ENCODE measurements at places on chromosomes 5 and 9. TPM values are rescaled to one million over a fixed set of nuclear protein-coding genes. Genes with fewer than 3 reads are reported as not detected.

TMEM8B gene
- total RNA-seq = 3.7 TPM

MUSK gene
- total RNA-seq = not detected

PCA3 gene
- total RNA-seq = not detected

DNA sequence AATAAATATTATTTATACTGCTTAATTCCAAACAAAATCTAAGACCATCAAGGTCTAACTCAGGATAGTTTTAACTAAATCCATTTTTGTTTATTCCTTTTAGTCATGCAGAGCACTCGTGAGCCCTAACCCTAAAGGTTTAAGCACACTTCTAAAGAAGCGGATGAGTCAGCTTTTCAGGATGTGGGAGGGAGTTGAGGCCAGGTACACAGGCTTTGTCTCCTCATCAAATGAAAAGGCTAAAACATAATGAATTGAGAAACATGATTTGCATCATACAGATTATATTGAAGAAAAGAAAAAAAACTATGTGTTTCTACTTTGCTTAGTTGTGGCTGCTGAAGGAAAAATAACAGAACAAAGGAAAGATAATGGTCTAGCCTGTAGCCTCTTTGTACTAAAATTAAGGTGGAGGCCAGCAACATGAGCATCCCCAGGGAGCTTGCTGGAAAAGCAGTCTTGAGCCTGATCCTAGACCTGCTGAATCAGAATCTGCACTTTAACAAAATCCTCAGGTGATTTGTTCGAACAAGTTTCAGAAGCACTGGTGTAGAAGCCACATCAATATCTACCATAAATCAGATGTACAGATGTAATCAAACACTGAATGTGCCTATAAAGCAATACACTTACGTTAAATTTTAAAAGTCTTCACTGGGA lies 21.1 kb upstream of the ISCA1 start:
- peaks cover 96% of the 10 kb centered on the region for H3K36me3 ChIP-seq
- H3K4me3 ChIP-seq = no peak overlapping the region
- no peak for DNase-seq
- H3K27ac ChIP-seq = no peak overlapping the region
- H3K27me3 ChIP-seq = no peaks in the 10 kb centered on the region

DNA sequence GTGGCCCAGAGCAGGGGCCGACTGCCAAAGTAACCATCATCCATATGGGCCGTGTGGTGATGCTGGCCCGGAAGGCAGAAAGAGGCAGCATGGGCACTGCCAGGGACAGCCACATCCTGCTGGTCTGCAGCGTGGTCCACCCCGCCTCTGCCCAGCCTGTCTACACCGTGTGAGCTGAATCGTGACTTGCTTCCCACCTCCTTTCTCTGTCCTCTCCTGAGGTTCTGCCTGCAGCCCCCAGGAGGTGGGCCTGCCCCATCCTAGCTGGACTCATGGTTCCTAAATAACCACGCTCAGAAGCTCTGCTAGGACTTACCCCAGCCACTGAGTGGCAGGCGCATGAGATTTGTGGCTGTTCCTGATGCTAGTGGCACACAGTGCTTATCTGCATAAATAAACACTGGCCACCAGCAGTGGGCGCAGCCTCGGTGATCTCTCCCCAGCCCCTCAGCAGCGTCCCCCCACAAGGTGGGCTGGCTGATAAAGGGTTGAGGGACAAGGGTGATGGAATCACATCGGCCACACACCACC lies 22.6 kb upstream of the SUSD3 start:
- no peak for DNase-seq
- H3K36me3 ChIP-seq = no peaks in the 10 kb centered on the region
- H3K27me3 ChIP-seq = peaks cover 3% of the 10 kb centered on the region
- H3K4me1 ChIP-seq = no peaks in the 10 kb centered on the region

DNA sequence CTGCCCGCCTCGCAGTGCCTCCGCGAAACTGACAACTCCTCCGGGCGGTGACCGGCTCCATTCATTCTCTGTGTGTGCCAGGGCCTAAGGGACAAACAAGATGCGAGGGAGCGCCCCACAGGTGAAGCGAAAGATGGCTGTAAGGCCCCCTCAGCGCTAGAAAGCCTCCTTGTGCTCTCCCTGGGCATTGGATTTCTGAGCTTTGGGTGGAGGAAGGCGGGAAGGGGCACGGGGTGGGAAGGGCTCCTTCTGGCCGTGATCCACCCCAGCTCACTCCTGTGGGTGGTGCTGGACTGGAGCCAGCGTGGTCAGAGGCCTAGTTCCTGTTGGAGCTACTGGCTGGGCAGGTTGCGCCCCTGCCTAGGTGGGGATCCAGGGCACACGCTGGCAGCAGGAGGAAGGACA lies 943 bp downstream of the GALNT12 start:
- H3K4me3 ChIP-seq = peak overlapping the region; percentile 78
- DNase-seq = peak; percentile 13
- peaks cover 25% of the 10 kb centered on the region for H3K4me1 ChIP-seq
- H3K27me3 ChIP-seq = no peaks in the 10 kb centered on the region

- DNase-seq = no peak
- no peaks in the 10 kb centered on the region for H3K4me1 ChIP-seq
- H3K36me3 ChIP-seq = no peaks in the 10 kb centered on the region
- no peaks in the 10 kb centered on the region for H3K27me3 ChIP-seq
- H3K27ac ChIP-seq = no peak overlapping the region
These were observed 306.4 kb upstream of the CD180 start for GRCh38 chr5:67502951-67503350.

DNA sequence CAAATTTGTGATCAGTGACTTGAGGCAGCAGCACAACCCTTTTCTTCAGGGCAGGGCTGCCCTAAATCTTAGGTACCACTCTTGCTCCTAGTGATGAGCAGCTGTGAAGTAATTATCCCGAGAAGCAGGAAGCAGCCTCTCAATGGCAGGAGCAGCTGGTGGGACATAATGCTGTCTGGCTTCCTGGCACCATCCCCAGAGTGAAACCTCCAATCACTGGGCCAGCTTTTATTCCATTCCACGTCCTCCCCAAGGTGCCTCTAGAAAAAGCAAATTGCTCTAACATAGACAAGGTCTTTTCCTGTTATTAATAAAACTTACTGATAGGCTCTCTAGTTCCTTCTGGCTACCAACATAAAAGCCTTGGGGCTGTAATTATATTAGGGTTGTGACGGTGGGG lies 154.0 kb downstream of the FRMD3 start:
- no peaks in the 10 kb centered on the region for H3K36me3 ChIP-seq
- H3K27ac ChIP-seq = no peak overlapping the region
- H3K4me1 ChIP-seq = 0 out of 2 replicates have a peak, but pooled peaks cover 4% of the 10 kb centered on the region
- DNase-seq = no peak

DNA sequence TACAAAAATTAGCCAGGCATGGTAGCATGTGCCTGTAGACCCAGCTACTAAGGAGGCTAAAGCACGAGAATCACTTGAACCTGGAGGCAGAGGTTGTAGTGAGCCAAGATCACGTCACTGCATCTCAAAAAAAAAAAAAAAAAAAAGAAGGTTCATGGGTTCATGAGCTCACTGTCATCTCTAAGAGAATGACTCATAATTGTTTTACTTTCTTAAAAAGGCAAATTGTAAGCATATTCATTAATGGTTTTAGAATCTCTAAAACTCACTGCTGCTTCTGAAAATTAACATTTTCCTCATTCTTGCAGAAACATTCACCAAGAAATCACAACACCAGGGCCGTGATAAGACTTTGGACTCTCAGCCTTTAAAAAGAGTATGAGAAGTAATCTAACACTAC lies 103.6 kb downstream of the GNA14 start:
- no peaks in the 10 kb centered on the region for H3K27me3 ChIP-seq
- H3K27ac ChIP-seq = no peak overlapping the region
- peak; percentile 15 for DNase-seq
- no peak overlapping the region for H3K4me3 ChIP-seq
- H3K4me1 ChIP-seq = 0 out of 2 replicates have a peak, but pooled peaks cover 3% of the 10 kb centered on the region

DNA sequence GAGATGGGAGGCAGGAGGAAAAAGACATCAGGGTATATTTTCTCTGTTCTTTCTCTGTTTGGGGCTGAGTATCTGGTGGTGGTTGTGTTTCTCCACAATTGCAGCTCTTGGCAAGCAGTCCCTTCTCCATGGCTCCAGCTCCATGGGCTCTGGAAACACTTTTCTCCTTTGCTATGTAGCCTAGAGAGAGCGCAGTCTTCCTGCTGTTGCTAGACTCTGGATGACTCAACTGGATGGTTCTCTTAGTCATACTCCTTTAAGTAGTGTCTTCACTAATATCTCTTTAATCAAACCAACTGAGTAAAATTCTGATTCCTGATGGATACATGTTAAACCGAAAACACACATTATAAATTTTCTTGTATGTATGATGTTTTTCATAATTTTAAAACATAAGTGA lies 3.3 kb upstream of the PLGRKT start:
- H3K4me1 ChIP-seq = peaks cover 14% of the 10 kb centered on the region
- peak; percentile 87 for DNase-seq
- H3K27ac ChIP-seq = no peak overlapping the region
- H3K4me3 ChIP-seq = no peak overlapping the region

GRCh38 chr9:8685825-8686224 lies 886.2 kb upstream of the DMAC1 start:
- no peaks in the 10 kb centered on the region for H3K4me1 ChIP-seq
- H3K27me3 ChIP-seq = no peaks in the 10 kb centered on the region
- no peak overlapping the region for H3K27ac ChIP-seq

DNA sequence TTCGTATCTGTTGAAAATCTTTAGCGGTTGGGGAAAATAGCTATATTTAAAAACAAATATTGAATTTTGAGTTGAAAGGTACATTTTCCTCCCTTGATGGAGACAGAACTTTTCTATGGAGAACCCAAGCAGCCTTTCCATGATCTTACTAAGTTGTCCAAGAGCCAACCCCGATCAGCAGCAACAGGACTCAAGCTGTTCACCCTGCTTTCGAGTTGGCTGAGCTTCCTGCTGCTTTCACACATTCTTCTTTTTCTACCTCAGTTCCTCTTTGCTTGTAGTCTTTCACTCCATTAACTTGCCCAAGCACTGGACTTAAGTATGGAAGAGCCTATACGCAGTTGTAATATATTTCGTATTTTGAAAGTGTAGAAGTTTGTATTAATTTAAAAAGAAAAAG lies 59.4 kb downstream of the IL6ST start:
- no peak for DNase-seq
- peak overlapping the region; percentile 23 for H3K27ac ChIP-seq
- peaks cover 12% of the 10 kb centered on the region for H3K4me1 ChIP-seq
- H3K36me3 ChIP-seq = peaks cover 24% of the 10 kb centered on the region
- no peak overlapping the region for H3K4me3 ChIP-seq

GRCh38 chr5:133051061-133051541 lies 712 bp upstream of the HSPA4 start:
- peaks cover 20% of the 10 kb centered on the region for H3K4me1 ChIP-seq
- no peaks in the 10 kb centered on the region for H3K36me3 ChIP-seq
- peak overlapping the region; percentile 96 for H3K27ac ChIP-seq
- H3K4me3 ChIP-seq = peak overlapping the region; percentile 88

DNA sequence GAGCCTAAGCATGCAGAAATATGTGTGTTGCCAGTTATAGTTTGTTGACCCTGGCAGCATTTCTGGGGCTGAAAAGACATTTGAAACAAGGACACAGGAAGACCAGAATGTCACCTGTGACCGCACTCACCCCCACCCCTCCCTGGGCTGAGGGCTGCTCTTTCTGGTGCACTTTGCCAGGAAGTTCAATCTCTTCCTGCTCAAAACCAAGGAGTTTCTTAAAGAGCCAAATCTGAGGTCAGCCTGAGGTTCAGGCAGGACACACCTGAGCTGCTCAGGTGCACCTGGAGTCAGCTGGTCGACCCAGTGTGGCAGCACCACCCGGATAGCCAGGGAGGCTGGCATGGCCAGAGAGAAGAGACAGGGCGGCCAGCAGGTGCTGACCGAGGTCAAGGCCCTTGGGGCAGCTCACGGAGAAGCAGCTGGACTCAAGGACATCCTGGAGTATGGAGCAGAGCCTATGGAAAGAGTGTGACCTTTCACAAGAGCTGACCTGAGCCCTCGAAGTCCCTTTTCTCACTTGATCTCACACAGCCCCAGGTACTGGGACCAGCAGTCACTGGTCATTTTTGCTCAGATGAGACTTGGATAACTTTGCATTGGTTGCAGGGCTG lies 376.9 kb upstream of the IRX4 start:
- no peak for DNase-seq
- H3K4me3 ChIP-seq = no peak overlapping the region
- no peak overlapping the region for H3K27ac ChIP-seq
- H3K36me3 ChIP-seq = no peaks in the 10 kb centered on the region
- H3K27me3 ChIP-seq = no peaks in the 10 kb centered on the region

DNA sequence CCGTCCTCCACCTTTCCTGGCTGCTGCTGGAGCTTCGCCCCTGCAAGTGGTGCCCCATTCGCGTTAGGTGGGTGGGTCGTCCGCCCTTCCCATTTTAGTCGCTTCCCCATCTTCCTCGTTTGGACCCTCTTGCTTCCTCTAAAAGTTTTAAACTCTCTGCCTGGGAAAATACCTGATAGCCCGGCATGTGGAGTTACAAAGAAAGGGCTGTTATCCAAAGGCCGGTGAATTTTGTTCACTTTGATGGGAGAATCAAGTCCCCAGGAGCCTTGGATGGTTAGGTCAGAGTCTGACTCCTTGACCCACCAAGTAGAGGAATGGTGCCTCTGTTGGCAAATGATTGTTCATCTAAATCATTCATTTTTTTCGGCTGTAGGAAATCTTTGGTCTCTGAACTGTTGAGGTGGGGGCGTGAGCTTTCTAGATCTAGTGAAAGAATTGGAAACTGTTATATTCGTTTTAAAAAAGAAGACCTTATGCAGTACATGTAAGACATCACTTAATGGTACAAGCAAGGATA lies 29.5 kb upstream of the APC start:
- no peaks in the 10 kb centered on the region for H3K36me3 ChIP-seq
- peak; percentile 42 for DNase-seq
- H3K4me3 ChIP-seq = peak overlapping the region; percentile 90
- H3K27ac ChIP-seq = peak overlapping the region; percentile 66
- H3K27me3 ChIP-seq = no peaks in the 10 kb centered on the region

- H3K4me3 ChIP-seq = no peak overlapping the region
- DNase-seq = no peak
- no peaks in the 10 kb centered on the region for H3K36me3 ChIP-seq
- H3K4me1 ChIP-seq = no peaks in the 10 kb centered on the region
- no peaks in the 10 kb centered on the region for H3K27me3 ChIP-seq
- H3K27ac ChIP-seq = no peak overlapping the region
These were observed 1913.7 kb upstream of the WWC1 start for GRCh38 chr5:166377756-166378155.

- H3K27ac ChIP-seq = no peak overlapping the region
- H3K36me3 ChIP-seq = no peaks in the 10 kb centered on the region
- H3K4me3 ChIP-seq = no peak overlapping the region
These were observed 2.4 kb downstream of the CKMT2 start for GRCh38 chr5:81235287-81236072.

DNA sequence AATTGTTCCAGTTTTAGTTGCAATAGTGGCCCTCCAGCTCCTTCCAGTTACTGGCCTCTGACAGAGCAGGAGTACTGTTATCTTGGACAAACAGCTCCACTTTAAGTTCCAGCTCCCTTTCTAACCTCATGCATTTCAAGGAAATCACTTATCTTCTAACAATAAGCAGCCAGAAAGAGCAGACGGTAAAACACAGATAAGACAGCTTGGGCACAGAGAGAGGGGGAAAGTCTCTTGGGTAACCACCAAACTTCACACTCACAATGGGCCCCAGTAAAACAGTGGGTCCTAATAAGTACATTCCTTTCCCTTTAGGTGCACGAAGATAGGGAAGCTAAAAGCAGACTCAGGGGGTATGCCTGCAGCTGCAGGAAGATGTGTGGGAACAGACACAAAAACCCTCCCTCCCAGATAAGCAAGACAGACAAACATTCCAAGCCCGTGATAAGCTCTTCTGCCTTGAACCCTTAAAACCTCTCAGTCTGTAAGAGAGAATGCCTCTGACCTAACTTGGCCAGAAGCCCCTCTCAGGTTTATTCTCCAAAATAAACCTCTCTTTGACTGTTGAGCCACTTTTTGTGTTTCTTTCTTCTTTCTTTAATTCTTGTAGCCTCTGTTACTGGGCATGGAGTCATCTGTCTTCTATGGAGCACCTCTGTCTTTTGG lies 30.8 kb downstream of the OR1J1 start:
- H3K27ac ChIP-seq = no peak overlapping the region
- no peak for DNase-seq
- no peaks in the 10 kb centered on the region for H3K27me3 ChIP-seq
- peaks cover 23% of the 10 kb centered on the region for H3K4me1 ChIP-seq
- no peaks in the 10 kb centered on the region for H3K36me3 ChIP-seq
- no peak overlapping the region for H3K4me3 ChIP-seq
